ENCODE measurements at places on chromosomes 6 and 20.

GRCh38 chr6:13664703-13665352 lies 46.8 kb downstream of the RANBP9 start:
- no peak for DNase-seq

DNA sequence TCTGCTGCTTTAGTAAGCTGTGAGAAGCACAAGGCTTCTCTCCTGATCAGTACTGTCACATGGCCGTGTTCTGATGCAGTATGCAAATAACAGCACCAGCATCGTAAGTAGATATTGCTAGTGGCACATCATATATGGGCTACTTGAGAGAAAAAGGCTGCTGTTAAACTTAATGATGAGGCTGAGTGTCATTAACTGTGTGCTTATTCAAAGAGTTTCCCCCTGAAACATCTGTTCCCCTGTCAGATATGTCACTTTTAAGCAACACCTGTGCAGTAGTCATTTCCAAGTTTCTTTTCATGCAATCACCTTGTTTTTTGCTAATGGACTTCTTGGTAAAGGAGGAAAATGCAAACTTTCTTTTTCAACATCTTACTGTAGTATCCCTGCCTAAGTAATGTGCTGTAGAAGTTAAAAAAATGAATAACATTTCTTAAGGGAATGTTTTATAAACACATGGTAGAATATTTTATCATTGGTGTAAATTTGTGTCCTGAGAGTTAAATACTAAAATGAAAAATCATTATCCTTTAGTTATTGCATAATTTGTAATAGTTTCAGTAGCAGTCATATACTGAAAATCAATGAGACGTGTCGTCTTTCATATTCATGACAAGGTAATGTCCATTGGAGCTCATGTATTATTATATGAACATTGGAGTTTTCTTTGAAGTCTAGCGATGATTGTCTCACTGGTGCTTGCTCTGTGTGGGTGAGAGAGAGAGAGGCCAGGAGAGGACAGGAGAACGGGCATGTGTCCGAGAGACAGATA lies 366.3 kb downstream of the CDKAL1 start:
- no peak for DNase-seq

- DNase-seq: no peak
These were observed 49.9 kb downstream of the EBF4 start for GRCh38 chr20:2742431-2742830.

GRCh38 chr20:47274401-47275108 lies 81.9 kb downstream of the ZMYND8 start:
- no peak for DNase-seq

DNA sequence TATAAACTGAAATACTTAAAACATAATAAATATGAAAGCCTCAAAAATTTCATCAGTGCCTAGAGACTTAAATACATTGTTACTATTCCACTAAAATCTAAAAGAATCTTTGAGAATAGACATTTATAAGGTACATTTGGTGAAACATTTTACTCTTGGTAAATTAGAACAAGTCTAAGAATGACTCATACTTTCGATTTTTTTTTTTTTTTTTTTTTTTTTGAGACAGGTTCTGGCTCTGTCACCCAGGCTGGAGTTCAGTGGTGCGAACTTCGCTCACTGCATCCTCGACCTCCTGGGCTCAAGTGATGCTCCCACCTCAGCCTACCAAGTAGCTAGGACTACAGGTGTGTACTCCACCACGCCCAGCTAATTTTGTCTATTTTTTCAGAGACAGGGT lies 6.4 kb downstream of the FUCA2 start:
- no peak for DNase-seq

GRCh38 chr20:35326021-35326739 lies 34.0 kb upstream of the FAM83C start:
- DNase-seq: no peak

GRCh38 chr6:36526066-36526465 lies 21.2 kb downstream of the STK38 start:
- no peak for DNase-seq

Measured in activated CD8-positive, alpha-beta memory T cell treated with anti-CD3 and anti-CD28 coated beads for 4 hours (primary cell).